AML-193 (cell line): ENCODE measurements at places on chromosomes 13 and 19.
A peak's percentile ranks its signal among the peaks of the same experiment; 100 is the strongest.

DNA sequence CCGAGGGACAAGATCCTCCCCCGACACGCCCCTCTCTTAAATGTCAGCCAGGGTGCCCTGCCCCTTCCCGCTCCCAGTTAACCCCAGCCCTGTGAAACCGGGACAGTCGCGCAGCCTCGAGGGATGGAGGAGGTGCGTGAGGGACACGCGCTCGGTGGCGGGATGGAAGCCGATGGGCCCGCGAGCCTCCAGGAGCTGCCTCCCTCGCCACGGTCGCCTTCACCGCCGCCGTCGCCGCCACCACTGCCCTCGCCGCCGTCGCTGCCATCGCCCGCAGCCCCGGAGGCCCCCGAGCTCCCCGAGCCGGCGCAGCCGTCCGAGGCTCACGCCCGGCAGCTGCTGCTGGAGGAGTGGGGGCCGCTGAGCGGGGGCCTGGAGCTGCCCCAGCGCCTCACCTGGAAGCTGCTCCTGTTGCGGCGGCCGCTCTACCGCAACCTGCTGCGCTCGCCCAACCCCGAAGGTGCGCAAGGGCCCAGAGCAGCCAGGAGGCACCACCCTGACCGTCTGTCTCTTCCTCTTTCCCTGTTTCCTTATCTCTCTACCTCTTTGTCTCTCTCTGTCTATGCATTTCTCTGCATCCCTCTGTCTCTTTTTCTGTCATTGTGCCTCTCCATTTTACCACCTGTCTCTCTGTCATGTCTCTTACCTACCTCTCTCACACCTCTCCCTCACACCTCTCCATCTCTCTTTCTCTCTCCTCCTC, at the start of gene NCCRP1:
Gene NCCRP1, plus strand, starts transcription at position 105 of the 703 bp plus-strand sequence. Its CDS starts 19 bp downstream, at position 124.
- no peak for DNase-seq

- no peak for DNase-seq
Measured at GRCh38 chr13:60603049-60603448, 206.0 kb downstream of the TDRD3 start.

DNA sequence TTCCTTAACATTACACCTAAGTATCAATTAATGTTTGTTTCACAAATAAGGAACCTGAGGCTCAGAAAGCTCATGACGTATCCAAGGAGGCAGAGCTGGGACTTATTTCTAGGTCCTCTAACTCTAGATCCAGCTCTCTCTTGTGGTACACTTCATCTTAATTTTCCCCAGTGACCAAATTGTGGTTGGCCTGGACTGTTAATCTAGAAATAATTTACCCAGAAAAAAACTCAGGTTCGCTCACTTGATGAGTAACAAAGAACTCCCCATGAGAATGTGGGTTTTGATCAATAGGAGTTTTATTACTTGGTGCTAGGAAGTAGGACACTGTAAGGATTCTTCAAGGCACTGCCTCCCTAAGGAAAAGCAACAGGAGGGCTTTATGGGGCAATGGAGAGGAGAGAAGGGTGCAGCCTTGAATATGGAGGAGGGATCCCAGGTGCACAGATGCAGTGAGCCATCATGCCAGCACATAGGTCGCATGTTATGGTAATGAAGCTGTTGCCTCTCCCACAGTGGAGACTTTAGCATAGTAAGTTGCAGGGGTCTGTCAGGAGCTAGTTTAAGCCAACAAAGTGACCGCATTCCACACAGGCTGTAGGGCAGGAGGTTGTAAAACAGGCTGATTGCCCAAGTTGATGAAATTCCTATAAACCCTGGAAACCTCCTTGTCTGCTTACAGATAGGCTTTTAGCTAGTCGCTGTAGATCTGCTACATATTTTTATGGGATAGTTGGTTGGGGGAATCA, 14.7 kb downstream of the RAP2A start:
- no peak for DNase-seq

- DNase-seq: no peak
Measured at GRCh38 chr19:53374743-53375142, 9.2 kb downstream of the ZNF525 start.

- no peak for DNase-seq
Measured at GRCh38 chr13:85508683-85509329, 290.4 kb downstream of the SLITRK6 start.

- DNase-seq: no peak
Measured at GRCh38 chr13:64278493-64278892, 2862.8 kb upstream of the PCDH20 start.

DNA sequence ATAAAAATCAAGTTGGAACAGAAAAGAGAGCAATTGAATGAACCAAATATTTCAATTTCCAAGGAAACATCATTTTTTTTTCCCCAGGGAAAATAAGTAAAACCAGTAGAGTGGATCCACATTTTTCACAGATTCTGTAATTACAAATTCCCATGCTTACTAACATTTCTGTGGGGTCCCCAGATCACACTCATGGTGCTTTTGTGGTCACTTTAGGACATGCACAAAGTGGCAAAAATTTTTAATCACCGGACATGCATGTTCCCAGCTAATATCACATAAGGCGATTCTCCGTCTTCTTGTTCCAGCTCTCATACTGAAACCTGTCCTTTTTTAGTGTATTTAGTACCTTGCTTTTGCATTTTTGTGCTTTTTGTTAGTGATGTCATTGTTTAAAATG, 748.2 kb upstream of the SLITRK1 start:
- DNase-seq: no peak

- DNase-seq: no peak
Measured at GRCh38 chr13:27641711-27642502, 20.2 kb downstream of the POLR1D start.

GRCh38 chr13:21148557-21149258, 27.6 kb downstream of the SKA3 start:
- no peak for DNase-seq

DNA sequence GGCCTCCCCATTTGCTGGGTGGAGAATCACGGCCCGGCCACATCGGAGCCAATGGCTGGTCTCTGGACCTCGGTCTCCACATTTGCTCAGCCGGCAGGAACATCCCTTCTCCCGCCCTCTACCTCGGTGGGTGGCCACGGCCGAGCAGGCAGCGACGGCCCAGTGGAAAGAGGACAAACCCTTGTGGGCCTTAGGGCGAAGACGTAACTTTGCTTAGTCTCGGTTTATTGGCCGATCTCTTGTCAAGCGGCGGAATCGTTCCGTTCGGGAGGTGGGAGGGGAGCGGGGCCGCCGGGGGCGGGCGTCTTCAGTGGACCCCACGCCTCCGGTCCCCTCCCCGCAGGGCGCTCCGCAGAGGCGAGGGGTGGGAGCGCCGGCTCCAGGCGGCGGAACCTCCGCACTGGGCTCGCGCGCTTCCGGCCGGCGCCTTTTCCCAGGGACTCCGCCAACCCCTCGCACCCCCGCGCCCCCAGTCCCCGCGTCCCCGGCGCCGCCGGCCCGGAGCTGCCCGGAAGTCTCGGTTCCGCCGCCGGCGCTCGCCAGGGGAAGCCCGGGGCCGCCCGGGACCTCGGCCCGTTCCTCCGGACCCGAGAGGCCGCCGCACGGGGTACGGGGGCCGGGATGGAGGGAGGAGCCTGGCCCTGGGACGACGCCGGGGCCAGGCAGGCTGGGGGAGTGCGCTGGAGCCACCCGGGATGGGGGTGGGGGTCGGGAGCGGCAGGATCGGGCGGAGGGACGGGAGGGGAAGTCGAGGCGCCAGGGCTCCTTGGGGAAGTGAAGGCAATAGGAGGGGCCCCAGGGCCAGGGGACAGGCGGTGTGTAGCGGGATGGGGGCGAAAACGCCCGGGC, at the start of gene ZNF580:
Gene ZNF580, plus strand, starts transcription at position 426 of the 849 bp plus-strand sequence. CDS start 1,507 bp downstream, outside the sequence.
- DNase-seq: peak; percentile 31

DNA sequence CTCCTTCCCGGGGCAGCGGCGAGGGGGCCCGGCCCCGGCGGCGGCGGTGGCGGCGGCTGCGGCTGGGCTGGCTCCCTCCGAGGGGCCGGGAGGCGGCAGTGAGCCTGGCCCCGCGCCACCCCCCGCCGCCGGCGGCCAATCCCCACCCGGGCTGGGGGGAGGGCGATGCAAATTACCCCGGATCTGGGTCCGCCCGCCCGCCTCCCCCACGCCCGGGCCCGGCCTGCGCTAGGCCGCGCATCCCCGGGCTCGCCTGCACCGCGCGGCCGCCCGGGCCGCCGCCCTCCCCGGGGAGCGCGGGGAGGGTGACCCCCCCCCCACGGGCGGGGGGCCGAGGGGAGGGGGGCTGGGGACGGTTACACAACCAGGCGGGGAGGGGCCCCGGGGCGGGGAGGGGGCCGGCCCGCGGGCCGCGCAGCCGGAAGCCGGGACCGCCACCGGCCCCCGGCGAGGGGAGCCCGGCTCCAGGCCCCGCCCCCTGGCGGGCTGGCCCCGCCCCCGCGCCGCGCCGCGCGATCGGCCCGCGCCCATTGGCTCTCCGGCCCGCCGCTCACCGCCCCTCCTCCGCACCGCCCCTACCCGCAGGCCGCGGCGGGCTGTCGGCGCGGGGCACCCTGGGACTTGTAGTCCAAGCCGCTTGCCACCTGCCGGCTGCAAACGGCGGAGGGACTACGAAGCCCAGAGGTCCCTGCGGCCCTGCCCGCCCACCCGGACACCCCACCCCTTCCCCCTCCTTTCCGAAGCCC, 1.1 kb downstream of the ZBTB7A start:
- peak; percentile 89 for DNase-seq

- no peak for DNase-seq
Measured at GRCh38 chr19:46131485-46132143, 7.1 kb upstream of the IGFL3 start.

- no peak for DNase-seq
Measured at GRCh38 chr19:29372921-29373797, 152.6 kb upstream of the VSTM2B start.

GRCh38 chr19:8097198-8097597, 44.6 kb downstream of the CCL25 start:
- no peak for DNase-seq

GRCh38 chr19:398719-399118, 10.2 kb downstream of the C2CD4C start:
- no peak for DNase-seq

DNA sequence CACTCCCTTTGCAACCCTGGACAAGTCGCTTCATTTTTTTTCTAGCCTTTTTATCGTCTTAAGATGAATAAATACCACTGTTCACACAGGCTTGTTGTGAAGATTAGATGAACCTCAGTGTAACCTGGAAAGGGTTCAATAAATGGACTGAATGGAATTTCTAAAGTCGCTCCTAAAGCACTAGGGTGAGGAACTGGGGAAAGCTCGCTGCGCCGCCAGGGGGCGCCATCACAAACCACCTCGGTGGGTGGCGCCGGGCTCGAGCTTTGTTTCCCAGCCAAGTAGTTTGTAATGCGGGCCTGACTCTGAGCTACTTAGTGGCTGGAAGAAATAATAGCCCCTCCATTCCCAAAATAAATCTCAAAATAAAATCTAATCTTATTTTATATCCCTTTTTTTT, 2.2 kb upstream of the CEACAM6 start:
- DNase-seq: peak; percentile 65

GRCh38 chr13:71873418-71874247, 6.6 kb upstream of the DACH1 start:
- DNase-seq: no peak

- DNase-seq: no peak
Measured at GRCh38 chr13:47396915-47397314, 500.1 kb upstream of the HTR2A start.

- DNase-seq: no peak
Measured at GRCh38 chr19:8503510-8503909, 1.1 kb upstream of the PRAM1 start.

DNA sequence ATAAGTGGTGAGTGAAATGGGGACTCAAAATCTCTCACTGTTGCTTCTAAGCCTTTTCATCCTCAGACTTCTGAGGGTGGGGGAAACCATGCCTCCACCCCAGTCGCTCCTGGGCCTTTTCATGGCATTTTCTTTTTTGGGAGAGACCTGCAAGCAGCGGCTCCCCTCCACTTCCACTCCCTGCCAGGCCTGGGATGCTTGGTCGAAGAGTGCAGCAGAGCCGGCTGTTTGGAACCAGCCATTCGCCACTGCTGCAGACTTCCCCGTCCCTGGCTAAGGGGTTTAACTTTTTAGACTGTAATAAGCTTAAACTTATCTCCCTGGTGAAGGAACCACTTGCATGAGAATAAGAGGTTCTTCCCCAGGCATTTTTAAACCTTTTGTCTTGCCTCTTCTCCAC, 617.2 kb downstream of the PCDH9 start:
- DNase-seq: no peak

GRCh38 chr13:50999641-51000040, 90.0 kb downstream of the RNASEH2B start:
- DNase-seq: no peak

- no peak for DNase-seq
Measured at GRCh38 chr13:23707674-23708073, 137.5 kb downstream of the TNFRSF19 start.
